ENCODE measurements at places on chromosomes 2 and 18. TPM values are rescaled to one million over a fixed set of nuclear protein-coding genes. Genes with fewer than 3 reads are reported as not detected.

SH2D6 gene
- 6.7 TPM for total RNA-seq

ERFE gene
- total RNA-seq, result 0.38 TPM

KCNS3 gene
- total RNA-seq, result 4.9 TPM

RFX8 gene
- not detected for total RNA-seq

ALPP gene
- not detected for total RNA-seq

MATN3 gene
- 0.89 TPM for total RNA-seq

NETO1 gene
- total RNA-seq, result not detected

IL36B gene
- not detected for total RNA-seq

GRCh38 chr2:159462201-159462785, 154.1 kb downstream of the BAZ2B start:
- no peak for DNase-seq

DNA sequence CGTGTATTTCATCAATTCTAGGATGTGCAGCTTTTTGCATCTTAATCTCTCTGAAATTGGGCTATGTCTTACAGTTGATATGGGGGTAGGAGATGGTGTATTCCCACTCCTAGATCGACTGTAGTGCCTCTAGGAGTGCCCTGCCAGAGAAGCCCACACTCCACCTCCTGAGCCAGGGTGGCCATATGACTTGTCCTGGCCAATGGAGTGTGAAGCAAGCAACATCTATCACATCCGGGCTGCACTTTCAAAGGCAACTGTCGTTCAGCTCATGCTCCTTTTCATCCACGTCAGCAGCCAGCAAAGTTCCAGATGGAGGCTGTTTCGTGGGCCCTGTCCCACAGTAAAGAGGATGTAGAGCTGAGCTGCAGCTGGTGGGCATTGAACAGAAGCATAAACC, 149.4 kb upstream of the SLC1A4 start:
- DNase-seq, result no peak

DNA sequence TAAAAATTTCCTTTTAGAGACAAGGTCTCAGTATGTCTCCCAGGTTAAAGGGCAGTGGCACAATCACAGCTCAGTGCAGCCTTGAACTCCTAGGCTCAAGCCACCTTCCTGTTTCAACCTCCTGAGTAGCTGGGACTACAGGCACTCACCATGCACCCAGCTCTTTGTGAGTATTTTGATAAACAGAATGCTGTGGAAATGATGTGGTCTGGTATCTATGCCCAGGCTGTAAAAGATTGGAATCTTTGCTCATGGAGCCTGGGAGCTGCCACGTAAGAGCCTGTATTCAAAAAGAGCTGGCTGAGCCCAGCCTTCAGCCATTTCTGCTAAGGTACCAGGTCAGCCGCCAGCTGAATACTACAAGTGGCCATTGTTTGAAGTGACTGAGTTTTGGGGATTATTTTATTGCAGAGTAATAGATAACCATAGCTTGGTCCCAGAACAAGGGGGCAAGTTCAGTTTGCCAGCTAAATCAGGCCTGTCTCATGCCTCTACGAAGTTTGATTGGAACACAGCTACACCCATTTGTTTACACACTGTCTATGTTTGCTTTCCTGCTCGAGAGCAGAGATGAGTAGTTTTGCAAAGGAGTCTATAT, 21.3 kb upstream of the ARL5A start:
- no peak for DNase-seq

GRCh38 chr2:127330753-127331152, 36.8 kb upstream of the ERCC3 start:
- DNase-seq, result no peak

DNA sequence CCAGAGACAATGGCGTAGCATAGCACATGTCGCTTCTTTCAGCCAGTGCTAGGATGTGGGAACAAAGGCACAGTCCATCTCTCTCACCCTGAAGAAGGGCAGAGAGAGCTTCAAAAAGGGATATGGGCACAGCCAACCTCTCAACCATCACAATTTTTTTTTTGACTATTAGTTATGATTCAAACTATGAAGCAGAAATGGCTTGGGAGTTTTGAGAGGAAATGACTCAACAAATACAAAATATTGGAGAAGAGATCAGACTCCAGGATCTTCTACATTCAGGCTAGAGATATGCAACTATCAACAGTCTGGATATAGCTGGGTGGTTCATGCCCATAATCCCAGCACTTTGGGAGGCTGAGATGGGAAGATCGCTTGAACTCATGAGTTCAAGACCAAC, 109.1 kb downstream of the MCFD2 start:
- no peak for DNase-seq

DNA sequence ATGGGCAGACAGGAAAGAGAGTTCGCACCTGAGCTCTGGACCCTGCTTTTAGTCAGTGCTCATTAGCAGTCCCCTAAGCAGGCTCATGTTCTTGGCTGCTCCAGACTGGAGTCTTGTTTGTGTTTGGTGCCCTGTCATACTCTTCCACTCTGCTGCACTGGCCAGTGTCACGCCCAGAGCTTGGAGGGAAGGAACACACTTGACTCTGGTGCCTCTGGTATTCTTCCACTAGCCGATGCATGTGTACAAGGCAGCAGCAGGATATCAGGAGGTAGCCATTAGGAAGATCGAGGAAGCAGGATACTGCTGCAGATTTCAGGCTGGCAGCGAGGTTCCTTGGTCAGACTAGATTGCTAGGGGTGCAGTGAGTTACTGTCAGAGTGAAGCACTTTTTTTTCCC, 81.4 kb upstream of the B3GNT2 start:
- no peak for DNase-seq

- DNase-seq, result no peak
Measured at GRCh38 chr2:216880509-216881184, 20.8 kb upstream of the TNP1 start.

- DNase-seq, result no peak
Measured at GRCh38 chr2:68125821-68126220, 31.9 kb upstream of the PNO1 start.

GRCh38 chr2:212124598-212124997, 414.0 kb downstream of the ERBB4 start:
- DNase-seq, result no peak

- no peak for DNase-seq
Measured at GRCh38 chr2:36511858-36512603, 85.9 kb downstream of the FEZ2 start.

DNA sequence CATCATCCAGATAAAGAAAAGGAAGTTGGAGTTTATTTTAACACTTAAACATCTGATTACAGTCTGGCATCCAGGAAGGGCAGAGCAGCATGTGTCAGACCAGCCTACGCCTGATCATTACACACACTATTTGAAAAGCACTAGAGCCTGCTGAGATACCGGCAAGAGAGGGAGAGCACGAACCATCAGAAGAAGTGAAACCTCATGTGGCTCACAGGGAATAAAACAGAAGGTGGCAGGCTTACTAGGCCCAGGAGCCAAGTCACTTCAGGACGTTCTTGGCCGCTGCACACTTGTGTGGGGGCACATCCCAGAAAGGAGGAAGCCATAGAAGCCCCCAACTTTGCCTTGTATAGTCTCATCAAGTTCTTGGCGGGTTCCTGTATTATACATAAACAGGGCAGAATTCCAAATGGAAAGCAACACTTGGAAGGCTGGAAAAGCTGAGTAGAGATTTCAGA, 105.5 kb downstream of the UGGT1 start:
- DNase-seq, result peak; percentile 46

DNA sequence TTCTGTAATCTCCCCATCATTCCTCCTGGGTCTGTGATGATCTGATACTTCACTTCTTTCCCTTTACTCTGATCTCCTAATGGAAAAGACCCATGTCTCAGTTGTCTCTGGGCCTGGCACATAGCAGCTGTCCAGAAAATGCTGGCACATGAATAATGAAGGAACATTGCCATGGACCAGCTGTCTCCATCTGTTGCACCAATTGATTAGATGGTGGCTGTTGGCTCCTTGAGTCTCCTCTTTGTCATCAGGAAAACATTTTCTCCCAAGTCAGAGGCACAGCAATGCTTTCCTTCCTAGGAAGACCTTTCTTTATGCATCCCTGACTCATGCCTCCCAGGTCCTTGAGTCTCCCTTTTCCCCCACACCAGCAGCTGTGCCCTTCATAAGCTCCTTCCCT, 286.2 kb upstream of the CXCR4 start:
- no peak for DNase-seq

DNA sequence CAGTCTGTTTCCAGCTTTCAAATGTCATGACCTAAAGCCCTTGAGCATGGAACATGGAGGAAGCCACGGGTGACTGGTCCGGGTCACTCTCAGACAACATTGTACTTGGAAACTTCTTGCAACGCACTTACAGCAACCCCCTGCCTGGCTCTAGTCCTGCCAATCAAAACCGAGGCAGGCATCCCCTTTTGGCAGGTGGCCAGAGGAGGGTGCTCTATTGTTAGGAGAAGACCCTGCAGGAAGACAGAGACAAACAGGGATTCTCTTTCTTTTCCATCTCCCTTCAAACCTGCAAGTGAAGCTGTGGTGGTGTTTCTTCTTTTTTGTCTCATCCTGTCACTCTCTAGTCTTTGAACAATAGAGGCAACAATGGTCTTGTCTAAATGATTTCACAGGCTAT, 667.2 kb downstream of the ZEB2 start:
- DNase-seq, result no peak

GRCh38 chr2:21194147-21194546, 70.4 kb downstream of the TDRD15 start:
- DNase-seq, result no peak

DNA sequence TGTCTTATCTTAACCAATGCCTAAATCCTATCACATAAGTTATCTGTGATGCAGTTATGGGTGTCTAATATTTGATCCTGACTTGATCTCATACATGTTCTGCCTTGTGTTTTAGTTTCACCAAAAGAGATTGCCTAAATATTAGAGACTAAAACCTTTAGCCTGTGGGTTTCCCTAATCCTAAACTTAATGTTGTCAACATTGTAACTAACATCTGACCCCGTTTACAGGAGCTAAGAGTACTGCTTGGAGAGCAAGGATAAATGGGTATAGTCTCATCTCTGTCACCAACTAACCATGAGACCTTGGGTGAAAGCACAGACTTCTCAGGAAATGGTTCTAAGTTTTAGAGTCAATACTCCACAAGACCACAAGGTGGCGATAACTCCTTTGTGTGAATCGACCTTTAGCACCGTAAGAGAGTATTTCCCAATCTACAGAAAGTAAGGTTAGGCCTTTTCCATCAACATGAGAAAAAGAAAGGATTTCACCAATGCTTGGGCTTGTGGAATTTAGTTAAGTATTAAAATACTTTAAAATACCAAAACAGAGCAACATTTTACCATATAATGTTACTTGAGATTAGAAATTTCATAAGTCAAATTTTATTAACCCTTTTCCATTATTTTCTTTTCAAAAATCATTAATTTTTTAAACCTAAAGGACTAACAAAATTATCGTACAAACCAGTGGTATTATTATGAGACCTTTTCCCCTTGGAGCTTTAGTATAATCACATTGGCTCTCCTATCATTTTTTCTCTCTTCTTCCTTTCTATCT, 60.5 kb downstream of the G6PC2 start:
- DNase-seq, result no peak

- no peak for DNase-seq
Measured at GRCh38 chr18:44685296-44685695, 4.6 kb downstream of the SETBP1 start.

- no peak for DNase-seq
Measured at GRCh38 chr2:54999182-54999581, 51.1 kb downstream of the RTN4 start.

DNA sequence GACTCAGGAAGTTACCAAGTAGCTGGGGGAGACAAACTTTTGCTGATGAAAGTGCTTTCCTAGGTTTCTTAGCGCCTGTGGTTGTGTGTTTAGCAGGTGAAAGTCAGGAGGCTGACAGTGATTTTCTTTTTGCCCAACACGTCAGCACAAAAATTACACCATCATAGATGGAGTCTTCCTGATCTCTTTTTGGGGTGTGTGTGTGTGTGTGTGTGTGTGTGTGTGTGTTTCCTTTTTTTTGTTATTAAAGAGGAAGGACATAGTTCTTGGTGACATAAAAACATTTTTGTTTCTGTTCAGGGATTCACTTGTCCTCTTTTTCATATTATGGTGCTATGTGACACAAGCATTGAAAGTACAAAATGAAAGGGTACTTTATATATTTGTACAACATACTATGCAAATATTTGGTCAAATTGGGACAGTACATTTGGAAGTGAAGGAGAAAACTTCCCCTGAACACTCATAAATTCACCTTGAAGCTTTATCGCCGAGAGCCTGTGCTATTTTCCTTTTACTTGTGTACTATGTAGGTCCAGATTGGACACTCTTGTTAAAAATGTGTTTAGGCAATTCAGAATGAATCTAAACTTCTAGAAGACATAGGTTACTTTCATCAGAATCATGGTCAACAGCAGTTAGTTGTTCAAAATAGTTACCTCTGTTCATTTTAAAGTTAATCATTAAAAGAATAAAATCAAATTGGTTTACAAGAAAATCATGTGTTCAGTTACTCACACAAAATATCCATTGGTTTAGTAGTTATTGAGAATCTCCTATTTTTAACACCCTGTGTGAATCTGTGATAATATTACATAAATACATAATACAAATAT, 491.9 kb downstream of the IRS1 start:
- DNase-seq, result no peak

- DNase-seq, result no peak
Measured at GRCh38 chr2:123693836-123694235, 331.3 kb upstream of the CNTNAP5 start.

- no peak for DNase-seq
Measured at GRCh38 chr2:167480232-167480985, 592.1 kb downstream of the XIRP2 start.

DNA sequence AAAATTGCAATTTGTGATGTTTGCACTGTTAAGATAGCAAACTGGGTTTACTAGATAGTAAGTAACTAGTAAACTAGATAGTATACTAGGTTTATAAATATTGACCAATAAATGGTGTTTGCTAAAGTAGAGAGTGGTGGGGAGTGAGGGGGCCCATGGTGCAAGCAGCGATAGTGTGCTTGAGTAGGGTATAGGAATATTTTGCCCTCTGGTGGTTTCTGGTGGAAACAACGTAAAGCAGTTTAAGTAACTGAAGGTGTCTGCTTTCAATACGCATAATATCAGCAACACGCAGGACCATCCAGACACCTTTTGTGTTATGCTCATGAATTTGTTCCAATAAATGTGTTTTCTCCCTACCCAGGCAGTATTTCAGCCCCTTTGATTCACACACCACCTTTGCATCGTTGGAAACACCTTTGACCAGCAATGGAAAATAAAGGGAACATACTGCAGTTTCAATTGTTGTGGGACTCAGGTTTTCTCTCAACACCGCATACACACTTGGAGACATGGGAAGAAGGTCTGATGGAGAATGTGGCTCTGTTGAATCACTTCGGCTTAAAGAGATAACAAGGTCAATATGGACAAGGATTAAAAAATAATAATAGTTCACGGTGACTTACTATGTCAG, 16.7 kb upstream of the STAT1 start:
- DNase-seq, result peak; percentile 76

DNA sequence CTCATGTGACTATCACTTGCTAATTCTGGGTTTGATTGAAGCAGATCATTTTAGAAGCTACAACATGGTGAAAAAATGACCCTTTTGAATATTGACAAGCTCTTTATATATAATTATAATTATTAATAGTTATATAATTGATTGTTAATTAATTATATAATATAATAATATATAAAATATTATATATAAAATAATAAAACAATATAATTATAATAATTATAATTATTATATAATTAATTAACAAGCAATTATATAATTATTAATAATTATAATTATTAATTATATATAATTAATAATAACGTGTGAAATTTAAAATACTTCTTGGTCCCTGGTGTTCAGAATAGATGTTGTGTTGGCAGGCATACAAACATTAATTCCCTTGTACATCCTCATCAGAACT, 404.1 kb upstream of the CDH19 start:
- no peak for DNase-seq
